ENCODE measurements at places on chromosomes 12 and 14. TPM values are rescaled to one million over a fixed set of nuclear protein-coding genes. Genes with fewer than 3 reads are reported as not detected.

GRCh38 chr12:544941-545635 is 85.3 kb downstream of the B4GALNT3 start:
- no peak for DNase-seq

GRCh38 chr14:28141662-28142061 is 624.9 kb upstream of the FOXG1 start:
- no peak for DNase-seq

- DNase-seq = no peak
Measured at GRCh38 chr12:130615861-130616345, 100.2 kb downstream of the RIMBP2 start.

DNA sequence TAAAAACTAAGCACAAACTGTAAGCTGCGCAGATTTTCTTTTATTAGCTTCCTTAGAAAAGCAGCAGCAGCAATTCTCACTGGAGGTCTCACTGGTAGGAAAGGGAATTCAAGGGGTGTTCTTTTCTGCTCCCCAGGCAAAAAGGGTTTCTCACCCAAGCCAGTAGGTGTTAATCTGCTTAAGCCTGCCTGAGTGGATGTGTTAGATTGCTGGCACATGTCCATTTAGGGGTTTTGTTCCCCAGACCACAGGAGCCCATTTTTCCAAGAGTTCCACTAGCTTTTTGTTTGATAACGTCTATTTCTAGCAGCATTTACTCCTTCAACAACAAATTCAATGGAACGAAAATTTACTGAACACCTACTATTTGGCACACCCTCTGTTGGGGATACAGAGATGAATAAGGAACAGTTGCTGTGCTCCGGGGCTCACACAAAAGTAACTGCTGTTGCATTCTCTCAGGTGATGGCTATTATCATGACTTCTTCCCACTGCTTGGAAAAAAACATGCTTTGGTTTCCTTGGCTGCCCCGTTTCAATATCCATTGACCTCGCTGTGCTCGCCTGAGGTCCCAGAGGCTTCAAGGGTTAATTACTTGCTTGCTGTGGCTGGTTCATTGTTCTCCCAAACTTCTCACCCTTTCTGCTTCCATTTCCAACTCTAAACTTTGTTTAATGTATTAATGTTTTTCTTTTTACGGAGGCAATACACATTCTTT is 31.1 kb upstream of the RIC8B start:
- DNase-seq = no peak

DNA sequence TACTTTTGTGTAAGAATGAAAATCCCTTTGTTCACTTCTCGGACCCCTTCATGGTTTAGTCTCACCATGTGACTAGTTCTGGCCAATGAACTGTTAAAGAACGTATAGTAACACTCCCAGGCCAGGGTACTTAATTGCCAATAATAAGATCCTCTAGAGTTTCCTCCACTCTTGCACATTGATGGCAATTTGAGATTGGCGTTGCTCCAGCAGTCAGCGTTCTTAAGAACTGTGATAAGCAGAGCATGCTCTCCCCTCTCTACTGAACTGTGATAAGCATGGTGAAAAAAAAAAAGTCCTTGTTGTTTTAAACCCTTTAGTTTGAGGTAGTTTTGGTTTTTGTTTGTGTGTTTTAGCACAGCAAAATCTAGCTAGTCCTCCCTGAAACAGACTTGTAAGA is 854.5 kb downstream of the SLC6A15 start:
- no peak for DNase-seq

- no peak for DNase-seq
Measured at GRCh38 chr12:49413010-49413409, 45.7 kb downstream of the SPATS2 start.

The C2CD5 gene
- 34.6 TPM for total RNA-seq

The CSAD gene
- 59.1 TPM for total RNA-seq

The AHNAK2 gene
- total RNA-seq = not detected

DNA sequence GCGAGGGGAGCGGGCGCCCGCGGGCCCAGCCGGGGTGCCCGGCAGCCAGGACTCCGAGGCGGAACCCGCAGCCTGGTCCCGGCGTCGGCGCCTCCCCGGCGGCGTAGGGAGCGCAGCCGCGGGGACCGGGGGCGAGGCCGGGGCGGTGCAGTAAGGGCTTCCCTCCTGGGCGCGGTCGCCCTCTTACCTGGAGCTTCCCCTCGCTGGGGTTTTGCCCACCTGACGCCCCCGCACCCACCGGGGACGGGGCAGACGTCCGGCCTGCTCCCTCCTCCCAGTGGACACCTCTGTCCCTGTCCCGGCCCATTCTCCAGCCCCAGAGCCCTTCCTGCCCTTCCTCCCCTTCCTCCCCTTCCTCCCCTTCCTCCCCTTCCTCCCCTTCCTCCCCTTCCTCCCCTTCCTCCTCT is 413 bp upstream of the TUBA1C start:
- no peak for DNase-seq

DNA sequence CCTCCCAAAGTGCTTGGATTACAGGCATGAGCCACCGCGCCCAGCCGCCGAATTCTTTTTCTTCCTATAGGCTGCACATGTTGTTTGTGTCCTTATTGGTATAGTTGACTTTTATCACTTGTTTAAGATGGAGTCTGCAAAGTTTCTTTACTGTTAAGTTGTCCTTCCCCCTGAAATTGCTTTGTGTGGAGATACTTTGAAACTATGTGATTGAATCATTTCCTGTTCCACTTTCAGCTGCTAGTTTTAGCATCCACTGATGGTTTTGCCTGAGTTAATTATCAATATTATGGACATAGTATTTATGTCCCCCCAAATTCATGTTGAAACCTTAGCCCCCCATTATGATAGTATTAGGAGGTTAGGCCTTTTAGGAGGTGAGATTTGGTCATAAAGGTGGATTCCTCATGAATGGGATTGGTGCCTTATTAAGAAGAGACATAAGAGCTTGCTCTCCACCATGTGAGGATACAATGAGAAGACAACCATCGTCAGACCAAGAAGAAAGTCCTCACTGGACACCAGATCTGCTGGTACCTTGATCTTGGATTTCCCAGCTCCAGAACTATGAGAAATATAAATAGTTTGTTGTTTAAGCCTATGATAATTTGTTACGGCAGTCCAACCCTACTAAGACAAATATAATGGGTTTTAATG is 34.9 kb downstream of the PPHLN1 start:
- no peak for DNase-seq

DNA sequence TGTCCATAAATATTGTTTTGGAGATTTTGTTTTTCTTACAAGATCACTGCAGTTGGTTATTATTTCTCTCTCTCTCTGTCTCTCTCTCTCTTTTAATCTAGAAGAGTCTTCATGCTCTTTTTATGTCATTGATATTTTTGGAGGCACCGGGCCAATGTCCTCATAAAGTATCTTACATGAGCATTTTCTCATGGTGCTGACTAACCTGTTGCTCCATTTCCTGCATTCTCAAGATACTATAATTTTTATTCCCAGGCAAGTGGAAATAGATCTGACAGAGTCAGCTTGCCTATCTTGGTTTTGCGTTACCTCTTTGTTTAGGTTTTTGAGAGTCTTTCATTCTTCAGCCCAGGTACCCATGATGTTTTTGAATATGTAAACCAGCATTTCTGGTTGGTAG is 938.8 kb upstream of the FBXO33 start:
- no peak for DNase-seq

GRCh38 chr12:92740411-92740810 is 37.6 kb downstream of the PLEKHG7 start:
- DNase-seq = no peak

DNA sequence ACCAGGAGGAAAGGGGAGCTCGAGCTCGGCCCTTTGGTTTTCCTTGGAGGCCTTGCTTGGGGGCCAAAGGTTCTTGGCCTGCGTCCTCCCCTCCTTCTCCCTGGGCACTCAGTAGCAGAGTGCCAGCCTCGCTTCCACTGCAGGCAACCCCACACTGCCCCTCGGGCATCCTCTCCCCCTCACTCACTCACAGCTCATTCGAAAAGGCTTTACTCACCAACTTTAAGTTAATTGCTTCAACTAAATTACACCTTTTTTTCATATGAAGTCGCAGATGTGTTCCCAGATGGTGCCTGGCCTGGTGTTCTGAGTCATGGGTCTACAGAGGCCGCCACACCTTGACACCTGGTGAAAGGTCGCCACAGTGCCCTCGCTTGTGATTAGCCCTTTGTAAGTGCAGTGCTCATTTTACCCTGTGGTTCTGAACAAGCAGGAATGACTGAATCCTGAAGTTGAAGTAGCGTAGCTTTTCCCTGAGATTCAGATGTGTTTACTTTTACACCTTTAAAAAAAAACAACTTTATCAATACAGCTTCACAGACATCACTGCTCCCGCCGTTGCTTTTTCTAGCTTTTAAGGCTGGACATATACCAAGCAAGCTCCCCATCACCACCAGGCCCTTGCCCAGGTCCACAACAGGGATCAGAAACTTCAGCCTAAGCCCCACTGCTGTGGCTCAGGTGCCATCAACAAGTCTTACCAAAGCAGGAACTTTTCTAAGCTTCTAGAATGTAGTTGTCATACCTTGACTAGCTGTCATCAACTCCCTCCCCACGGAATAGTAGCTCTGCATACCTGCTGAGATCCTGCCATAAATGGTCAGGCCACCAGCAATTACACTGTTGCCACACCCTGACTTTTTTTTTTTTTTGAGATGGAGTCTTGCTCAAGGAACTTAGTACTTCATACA is 20.3 kb upstream of the ADIPOR2 start:
- no peak for DNase-seq

DNA sequence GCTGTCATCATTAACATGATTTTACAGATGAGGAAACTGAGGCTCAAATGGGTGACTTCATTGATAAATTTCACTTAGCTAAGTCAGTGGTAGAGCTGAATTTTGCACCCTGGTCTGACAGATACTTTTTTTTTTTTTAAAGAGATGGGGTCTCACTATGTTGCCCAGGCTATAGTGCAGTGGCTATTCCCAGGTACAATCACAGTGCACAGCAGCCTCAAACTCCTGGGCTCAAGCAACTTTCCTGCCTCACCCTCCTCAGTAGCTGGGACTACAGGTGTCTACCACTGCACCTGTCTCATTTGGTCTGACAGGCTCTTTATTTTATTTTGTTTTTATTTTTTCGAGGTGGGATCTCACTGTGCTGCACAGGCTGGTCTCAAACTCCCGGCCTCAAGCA is 24.2 kb upstream of the CORO1C start:
- DNase-seq = no peak

The ZFHX2 gene
- 1.3 TPM for total RNA-seq

The OAS1 gene
- total RNA-seq = 13.7 TPM

DNA sequence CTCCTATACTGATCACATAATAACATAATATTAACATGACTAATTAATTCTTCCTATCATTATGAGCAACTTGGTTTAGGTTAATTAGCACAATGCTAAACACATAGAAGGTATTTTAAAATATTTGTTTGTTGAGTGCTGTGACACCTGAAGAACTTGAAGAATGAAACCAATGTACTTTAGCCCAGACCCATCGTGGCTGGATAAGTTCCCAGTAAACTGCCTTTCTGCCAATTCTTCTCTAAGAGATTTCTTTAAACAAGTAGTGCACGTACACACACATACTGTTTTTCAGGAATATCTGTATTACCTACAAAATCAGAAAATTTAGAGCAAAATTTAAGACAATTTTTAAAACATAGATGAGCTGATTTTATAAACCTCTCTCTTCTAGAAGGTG is 207.4 kb upstream of the SSTR1 start:
- no peak for DNase-seq

GRCh38 chr14:19917955-19918518 is 2.4 kb upstream of the OR4K5 start:
- DNase-seq = no peak

The OAS2 gene
- 75.5 TPM for total RNA-seq

The KRT3 gene
- not detected for total RNA-seq
